ENCODE measurements at places on chromosomes 16 and 17.

DNA sequence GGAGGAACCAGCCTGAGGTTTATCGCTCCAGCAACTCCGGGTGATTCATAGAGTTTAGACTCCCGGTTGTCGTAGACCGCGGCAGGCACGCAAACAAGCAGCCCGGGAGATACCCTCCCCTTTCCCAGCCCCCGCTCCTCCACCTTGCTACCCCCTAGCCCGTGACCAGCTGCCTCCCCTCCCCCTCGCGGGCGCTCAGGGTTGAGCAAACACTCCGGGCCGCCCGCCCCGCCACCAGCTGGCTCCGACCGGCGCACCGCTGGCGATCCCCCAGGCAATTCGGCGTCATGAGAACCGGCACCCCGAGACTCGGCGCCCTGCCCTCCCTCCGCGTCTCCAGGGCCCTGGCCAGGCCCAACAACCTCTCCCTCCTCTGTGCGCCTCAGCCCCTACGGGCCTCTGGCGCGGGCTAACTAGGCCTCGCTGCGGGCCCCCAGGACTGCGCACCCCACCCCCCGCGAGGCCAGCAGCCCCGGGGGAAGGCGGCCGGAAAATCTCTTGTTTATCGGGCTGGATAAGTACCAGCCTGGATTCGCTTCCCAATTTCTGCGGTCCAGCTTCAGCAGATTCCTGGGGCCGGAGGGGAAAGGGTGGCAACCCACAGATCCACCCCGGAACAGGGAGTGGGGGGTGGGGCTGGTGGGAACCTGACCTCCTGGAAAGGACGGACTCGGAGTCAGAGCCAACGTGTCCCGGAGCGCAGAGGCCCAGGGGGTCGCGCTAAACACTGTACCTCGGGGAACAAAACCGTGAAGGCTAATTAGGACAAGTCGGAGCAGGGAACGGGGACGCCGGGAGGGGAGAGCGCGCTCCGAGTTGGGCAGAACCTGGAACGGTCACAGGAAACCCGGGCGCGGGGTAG lies 951 bp upstream of the GPRC5C start:
- no peak for DNase-seq

- DNase-seq: no peak
Measured at GRCh38 chr16:77541165-77541564, 106.3 kb upstream of the ADAMTS18 start.

DNA sequence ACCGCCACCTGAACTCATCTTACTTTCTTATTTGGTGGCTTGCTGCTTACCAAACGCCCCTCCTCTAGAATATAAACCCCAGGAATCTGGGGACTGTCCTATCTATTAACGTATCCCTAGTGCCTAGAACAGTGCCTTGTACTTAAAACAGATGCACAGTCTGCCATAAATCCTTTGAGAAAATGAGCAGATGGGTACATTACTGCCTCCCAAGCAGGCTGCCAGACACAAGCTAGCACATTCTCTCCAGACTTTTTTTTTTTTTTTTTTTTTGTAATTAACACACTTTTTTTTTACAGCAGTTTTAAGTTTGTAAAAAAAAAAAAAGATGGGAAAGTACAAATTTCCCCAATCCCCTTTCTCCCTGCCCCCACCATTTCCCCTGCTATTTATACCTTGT lies 57.3 kb upstream of the RPL38 start:
- DNase-seq: no peak

DNA sequence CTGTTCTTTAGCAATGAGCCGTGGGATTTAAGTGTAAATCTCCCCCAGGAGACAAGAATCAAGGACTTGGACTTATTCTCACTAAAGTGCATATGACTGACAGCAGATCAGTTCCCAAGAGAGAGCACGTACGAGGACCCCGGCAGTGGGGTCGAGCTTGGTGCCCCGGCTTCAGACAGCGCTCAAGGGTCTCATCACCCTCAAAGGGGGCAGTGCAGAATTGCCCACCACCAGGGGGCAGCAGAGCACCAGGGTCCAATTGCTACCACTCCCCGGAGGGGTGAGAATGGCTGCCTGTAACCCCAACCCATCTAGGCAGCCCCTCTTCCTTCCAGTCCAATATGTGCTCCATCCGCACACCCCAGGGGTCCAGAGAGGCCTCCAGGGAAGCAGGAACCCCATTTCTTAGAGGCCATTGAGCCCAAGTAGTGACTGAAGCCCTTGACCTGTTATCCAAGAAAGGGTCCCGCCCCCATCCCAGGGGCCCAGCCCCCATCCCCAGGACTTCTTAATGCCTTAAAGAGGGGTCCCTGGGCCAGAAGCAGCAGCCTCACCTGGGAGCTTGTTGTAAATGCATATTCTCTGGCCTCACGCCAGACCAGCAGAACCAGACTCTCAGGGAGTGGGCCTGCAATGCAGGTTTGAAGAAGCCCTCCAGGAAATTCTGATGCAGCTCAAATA lies 86.1 kb downstream of the ZDHHC7 start:
- peak; percentile 39 for DNase-seq

DNA sequence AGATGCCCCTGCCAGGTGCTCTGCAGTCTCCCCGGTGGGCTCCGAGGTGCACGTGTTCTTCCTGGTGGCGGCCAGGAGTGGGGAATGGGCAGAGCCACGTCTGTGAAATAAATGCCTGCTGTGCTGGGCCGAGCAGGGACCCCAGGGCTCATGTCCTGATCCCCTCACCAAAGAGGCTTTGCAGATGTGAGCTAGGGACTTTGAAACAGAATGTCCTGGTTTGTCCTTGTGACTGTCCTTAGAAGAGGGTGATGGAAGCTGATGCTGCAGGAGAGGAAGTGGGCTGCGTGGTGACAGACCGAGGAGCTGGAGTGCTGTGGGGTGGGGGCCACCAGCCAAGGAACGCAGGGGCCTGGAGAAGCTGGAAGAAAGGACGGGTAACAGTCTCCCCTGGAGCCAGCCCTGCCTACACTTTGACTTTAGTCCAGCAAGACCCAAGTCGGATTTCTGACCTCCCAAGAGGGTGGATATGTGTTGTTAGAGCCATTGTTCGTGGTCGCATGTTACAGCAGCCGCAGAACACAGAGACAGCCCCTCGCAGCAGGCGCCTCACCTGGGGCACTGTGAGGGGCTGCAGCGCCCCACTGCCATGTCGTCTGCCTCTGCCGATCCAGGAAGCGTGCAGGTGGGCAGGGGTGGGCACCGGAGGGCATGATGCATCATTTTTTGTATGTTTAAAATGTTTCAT lies 217.9 kb upstream of the CIBAR2 start:
- DNase-seq: no peak

GRCh38 chr16:27425961-27426360 lies 24.0 kb downstream of the IL21R start:
- no peak for DNase-seq

GRCh38 chr16:85984231-85984880 lies 85.4 kb downstream of the IRF8 start:
- DNase-seq: no peak

GRCh38 chr17:27452828-27453227 lies 3.4 kb upstream of the KSR1 start:
- DNase-seq: no peak

Measured in Panc1 (cell line).